ENCODE measurements at places on chromosomes 11 and 22. TPM values are rescaled to one million over a fixed set of nuclear protein-coding genes. Genes with fewer than 3 reads are reported as not detected.

DNA sequence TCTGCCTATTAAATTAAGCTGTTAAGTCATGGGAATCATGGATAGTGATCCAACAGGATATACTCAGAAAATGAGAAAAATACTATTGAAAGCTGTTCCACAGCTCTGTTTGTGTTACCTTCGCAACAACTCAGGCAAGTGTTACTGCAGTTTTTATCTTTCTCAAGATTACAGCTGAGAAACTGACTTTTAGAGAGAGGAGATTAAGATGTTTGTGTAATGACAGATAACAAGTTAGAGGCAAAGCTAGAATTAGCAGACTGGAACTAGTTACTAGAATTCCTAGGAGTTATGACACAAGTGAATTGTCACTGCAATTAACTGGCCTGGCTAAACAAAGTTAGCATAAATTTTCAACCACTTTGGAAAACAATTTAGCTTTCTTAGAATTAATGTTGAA is 1.6 kb downstream of the SLN start:
- no peak for DNase-seq

DNA sequence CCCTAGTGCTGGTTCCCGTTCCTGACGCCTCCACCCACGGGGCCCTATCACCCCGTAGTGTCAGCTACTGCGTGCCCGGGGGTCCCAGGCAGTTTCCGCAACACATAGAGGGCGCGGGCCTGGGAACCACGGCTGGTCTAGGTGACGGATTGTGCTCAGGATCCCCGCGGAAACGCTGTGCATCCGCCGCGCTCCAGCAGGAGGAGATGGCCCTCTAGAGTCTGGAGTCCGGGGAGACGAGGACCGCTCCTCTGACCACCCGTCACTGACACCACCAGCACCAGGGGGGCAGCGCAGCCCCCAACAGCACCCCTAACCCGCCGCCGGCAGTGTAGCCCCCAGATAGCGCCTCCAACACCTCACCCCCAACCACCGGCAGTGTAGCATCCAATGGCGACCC is 4.4 kb upstream of the RFPL3 start:
- no peak for DNase-seq

- no peak for DNase-seq
These were observed 7.6 kb upstream of the PGA3 start for GRCh38 chr11:61195719-61196118.

GRCh38 chr11:8034106-8034585 is 46.9 kb upstream of the TUB start:
- DNase-seq = no peak

- DNase-seq = no peak
These were observed 251.8 kb upstream of the KIRREL3 start for GRCh38 chr11:127252321-127252720.

DNA sequence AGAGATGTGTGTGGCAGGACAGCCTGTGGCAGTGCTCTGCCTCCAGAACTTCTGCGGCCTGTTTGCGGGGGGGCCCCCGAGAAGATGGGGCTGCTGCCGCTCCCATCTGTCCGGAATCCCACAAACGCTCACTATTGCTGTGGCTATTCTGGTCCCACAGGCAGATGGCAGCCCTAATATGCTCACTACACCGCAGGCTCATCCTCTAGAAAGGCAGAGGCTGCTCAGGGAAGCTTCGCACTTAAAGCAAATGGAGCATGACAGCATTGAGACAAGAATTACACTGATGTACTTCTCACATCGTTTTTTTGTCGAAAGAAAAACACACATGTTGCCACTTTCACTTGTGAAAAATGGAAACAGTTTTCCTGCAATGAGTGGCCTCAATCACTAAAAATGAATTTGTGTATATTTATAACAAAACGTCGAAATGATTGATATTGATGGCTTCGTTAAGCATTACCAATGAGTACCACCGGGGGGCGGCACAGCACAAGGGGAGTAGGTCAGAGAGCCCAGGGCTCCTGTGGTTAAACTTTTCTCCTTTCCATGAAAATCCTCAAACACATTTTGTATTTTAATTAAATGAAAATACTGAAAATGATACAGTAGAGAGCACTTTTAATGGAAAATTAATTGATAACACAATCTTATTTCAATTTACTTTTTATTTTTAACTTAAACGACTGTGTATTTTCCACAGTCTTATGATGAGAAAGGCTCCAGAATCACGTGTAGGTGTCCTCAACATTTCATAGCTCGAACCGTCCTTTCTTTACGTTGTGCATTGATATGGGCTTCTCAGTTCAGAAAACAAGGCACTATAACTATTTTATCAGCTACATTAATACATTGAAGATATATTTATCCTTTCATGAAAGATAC is 69.1 kb downstream of the CTTN start:
- DNase-seq = no peak

The OR10W1 gene
- not detected for polyA plus RNA-seq

The PHF21B gene
- polyA plus RNA-seq = not detected

The TRIM48 gene
- not detected for polyA plus RNA-seq

The XKR3 gene
- not detected for polyA plus RNA-seq
